MCF 10A (cell line): ENCODE measurements at places on chromosomes 13 and 19. TPM values are rescaled to one million over a fixed set of nuclear protein-coding genes. Genes with fewer than 3 reads are reported as not detected.

CALR3 gene
- total RNA-seq, result not detected in 2 replicates

CEACAM19 gene
- total RNA-seq, result 13.2 and 25.6 TPM in 2 replicates

CELF5 gene
- total RNA-seq, result 0.17 and 0.30 TPM in 2 replicates

- H3K27me3 ChIP-seq, result no peaks in the 10 kb centered on the region
- no peaks in the 10 kb centered on the region for H3K36me3 ChIP-seq
- H3K4me3 ChIP-seq, result no peak overlapping the region
- H3K4me1 ChIP-seq, result peaks cover 23% of the 10 kb centered on the region
- peak; percentile 48 for DNase-seq
Measured at GRCh38 chr13:67619351-67619994, 389.3 kb upstream of the PCDH9 start.

GRCh38 chr13:78662467-78662866 is 3.5 kb upstream of the OBI1 start:
- H3K36me3 ChIP-seq, result peaks cover 5% of the 10 kb centered on the region
- no peak overlapping the region for H3K4me3 ChIP-seq
- peaks cover 9% of the 10 kb centered on the region for H3K4me1 ChIP-seq
- H3K27ac ChIP-seq, result no peak overlapping the region
- no peaks in the 10 kb centered on the region for H3K27me3 ChIP-seq
- no peak for DNase-seq

DNA sequence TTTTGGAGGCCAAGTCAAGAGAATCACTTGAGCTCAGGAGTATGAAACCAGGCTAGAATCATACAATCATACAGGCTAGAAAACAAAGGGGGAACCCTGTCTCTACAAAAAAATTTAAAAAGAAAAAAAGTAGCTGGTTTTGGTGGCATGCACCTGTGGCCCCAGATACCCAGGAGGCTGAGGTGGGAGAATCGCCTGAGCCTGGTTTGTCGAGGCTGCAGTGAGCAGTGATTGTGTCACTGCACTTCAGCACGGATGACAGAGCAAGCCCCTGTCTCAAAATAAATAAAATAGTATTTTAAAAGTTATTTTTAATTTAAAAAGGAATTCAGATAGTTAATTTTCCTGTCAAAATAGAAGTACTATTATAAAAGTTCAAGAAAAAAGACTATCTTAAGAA is 369.1 kb upstream of the SLITRK5 start:
- no peaks in the 10 kb centered on the region for H3K4me1 ChIP-seq
- DNase-seq, result no peak
- H3K4me3 ChIP-seq, result no peak overlapping the region
- H3K27me3 ChIP-seq, result no peaks in the 10 kb centered on the region
- no peaks in the 10 kb centered on the region for H3K36me3 ChIP-seq

- no peaks in the 10 kb centered on the region for H3K36me3 ChIP-seq
- H3K4me3 ChIP-seq, result no peak overlapping the region
- no peaks in the 10 kb centered on the region for H3K4me1 ChIP-seq
- no peak for DNase-seq
Measured at GRCh38 chr19:51830274-51830673, 35.3 kb downstream of the FPR3 start.

DNA sequence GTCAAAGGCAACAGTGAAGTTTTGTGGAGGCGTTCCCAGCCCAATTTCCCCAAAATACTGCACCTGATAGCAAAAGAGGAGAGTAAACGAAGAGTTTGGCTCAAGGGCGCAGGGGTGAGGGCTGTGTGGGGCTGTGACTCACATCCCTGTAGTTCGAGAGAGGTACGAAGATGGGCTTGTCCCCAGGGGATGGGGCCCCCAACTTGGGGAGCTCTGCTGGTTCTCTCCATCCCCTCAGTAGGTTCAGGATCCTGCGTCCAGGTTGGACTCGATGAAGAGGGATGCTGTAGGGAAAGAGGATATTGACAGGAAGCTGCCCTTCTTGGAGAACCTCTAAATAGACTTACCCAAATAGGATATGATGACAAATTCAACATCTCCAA is 3.4 kb downstream of the NAPSA start:
- no peak overlapping the region for H3K27ac ChIP-seq
- peaks cover 11% of the 10 kb centered on the region for H3K27me3 ChIP-seq
- DNase-seq, result no peak
- peaks cover 4% of the 10 kb centered on the region for H3K4me1 ChIP-seq
- H3K4me3 ChIP-seq, result no peak overlapping the region

DNA sequence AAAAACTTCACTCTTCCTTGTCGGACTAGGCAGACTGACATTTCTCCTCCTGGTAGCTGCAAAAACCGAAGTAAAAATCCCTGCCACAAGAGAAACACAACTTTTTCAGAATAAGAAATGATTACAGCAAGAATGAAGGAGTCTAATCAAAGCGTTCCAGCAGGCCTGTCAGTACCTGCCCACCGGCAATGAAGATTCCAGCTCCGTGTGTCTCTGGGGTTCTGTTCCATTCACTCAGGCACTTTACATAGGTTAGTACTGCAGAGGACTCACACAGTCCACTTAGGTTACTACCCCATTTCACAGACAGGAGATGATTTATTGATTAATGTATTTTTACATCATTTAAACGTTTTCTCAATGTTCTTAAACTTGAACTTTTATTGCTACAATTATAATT is 275.5 kb downstream of the NHLRC3 start:
- DNase-seq, result no peak
- H3K36me3 ChIP-seq, result no peaks in the 10 kb centered on the region
- H3K4me1 ChIP-seq, result no peaks in the 10 kb centered on the region
- H3K27ac ChIP-seq, result no peak overlapping the region
- no peaks in the 10 kb centered on the region for H3K27me3 ChIP-seq
- H3K4me3 ChIP-seq, result no peak overlapping the region

DNA sequence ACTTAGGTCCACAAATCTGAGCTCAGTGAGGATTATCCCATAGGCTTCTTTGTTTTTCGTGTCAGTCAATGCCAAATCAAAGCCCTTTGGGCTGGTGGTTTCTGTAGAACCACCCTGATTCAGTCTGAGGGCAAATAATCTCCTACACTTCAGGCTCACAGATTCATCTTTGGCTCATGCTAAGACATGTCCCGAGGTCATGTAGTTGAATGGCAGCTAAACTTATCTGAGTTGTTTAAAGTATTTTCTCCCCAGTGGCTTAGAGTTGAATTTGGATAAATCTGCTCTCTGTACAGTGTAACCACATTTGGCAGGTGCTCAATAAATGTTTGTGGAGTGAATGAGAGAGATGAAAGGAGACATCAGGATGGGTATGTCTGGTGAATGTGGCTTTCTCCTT is 13.1 kb upstream of the SLC25A42 start:
- no peak for DNase-seq
- H3K4me1 ChIP-seq, result peaks cover 9% of the 10 kb centered on the region
- H3K36me3 ChIP-seq, result peaks cover 45% of the 10 kb centered on the region
- no peaks in the 10 kb centered on the region for H3K27me3 ChIP-seq
- no peak overlapping the region for H3K27ac ChIP-seq

GRCh38 chr13:105956921-105957320 is 578.5 kb downstream of the EFNB2 start:
- H3K36me3 ChIP-seq, result no peaks in the 10 kb centered on the region
- H3K27me3 ChIP-seq, result no peaks in the 10 kb centered on the region

GRCh38 chr13:82747958-82748357 is 1134.3 kb downstream of the SLITRK1 start:
- H3K4me3 ChIP-seq, result no peak overlapping the region
- DNase-seq, result no peak
- no peaks in the 10 kb centered on the region for H3K4me1 ChIP-seq
- H3K27me3 ChIP-seq, result no peaks in the 10 kb centered on the region
- H3K36me3 ChIP-seq, result no peaks in the 10 kb centered on the region

DNA sequence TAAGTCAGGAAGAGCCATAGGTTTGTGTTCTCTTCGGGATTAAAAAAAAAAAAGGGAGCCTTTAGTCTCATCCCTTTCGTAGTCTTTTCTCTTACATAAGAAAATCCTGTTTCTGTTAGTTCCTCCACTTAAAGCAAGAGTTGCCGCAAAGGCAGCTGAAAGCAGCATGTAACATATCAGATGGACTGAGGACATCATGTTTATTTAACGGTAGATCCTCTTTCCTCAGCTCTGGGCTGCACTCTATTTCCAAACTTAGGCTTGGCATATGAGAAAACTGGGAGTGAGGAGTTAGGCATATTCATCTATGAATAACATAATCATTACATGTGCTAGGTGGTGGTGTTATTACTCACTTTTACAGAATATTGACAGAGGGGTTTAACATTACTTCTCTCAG is 391.2 kb downstream of the KLF12 start:
- no peaks in the 10 kb centered on the region for H3K4me1 ChIP-seq
- H3K27ac ChIP-seq, result no peak overlapping the region
- H3K36me3 ChIP-seq, result no peaks in the 10 kb centered on the region
